K562 (cell line): ENCODE measurements at places on chromosomes 12 and 14. TPM values are rescaled to one million over a fixed set of nuclear protein-coding genes. Genes with fewer than 3 reads are reported as not detected.

- DNase-seq, result no peak
- no peak overlapping the region for H3K4me3 ChIP-seq
- H3K27ac ChIP-seq, result no peak overlapping the region
- H3K4me1 ChIP-seq, result peaks cover 19% of the 10 kb centered on the region
These were observed 10.8 kb downstream of the BEGAIN start for GRCh38 chr14:100576091-100577085.

DNA sequence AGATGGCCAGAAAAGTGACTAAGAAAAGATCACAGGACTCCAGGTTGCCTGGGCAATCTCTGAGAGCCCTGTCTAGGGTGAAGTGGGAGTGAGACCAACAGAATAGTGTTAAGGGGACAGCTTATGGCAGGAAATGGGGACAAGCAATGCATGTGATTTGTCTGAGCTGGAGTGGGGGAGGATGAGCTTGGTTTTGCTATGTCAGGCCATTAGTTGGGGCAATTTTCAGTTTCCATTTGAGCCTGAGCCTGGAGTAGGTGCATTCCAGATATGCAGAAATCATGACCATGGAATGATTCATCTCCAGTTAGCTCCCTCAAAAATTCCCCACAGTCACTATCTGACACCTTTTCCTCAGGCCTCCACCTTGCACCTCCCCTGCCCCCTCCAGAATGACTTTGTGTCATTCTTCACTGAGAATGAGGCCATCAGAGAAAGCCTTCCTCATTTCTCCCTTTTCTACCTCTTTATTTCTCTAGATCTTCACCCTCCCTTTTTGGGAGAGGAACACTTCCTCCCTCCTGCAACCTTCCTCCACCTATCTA, 150.9 kb upstream of the PLEKHG7 start:
- peaks cover 18% of the 10 kb centered on the region for H3K4me1 ChIP-seq
- H3K27me3 ChIP-seq, result no peaks in the 10 kb centered on the region
- no peak for DNase-seq
- H3K36me3 ChIP-seq, result no peaks in the 10 kb centered on the region
- no peak overlapping the region for H3K27ac ChIP-seq

Gene KERA
- total RNA-seq, result not detected in 2 replicates

DNA sequence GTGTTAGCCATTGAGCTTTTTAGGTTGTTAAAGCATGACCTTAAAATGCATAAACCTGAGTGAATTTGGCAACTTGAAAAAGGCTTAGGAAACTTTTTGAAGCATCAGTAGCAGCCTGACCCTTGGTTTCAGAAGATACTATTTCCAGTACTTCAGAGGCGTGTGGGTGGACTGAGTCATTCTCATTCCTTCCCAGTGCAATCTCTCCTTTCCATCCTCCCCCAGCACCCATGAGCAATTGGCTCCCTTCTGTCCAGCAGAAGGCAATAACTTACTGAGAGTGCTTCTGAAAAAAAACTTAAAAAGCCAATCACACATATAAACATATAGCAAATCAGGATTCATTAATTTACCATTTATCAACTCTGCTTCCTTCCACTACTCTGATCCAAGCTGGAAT, 299.3 kb upstream of the STXBP6 start:
- no peaks in the 10 kb centered on the region for H3K36me3 ChIP-seq
- DNase-seq, result no peak
- no peak overlapping the region for H3K27ac ChIP-seq
- H3K4me3 ChIP-seq, result no peak overlapping the region
- no peaks in the 10 kb centered on the region for H3K4me1 ChIP-seq
- H3K27me3 ChIP-seq, result no peaks in the 10 kb centered on the region

DNA sequence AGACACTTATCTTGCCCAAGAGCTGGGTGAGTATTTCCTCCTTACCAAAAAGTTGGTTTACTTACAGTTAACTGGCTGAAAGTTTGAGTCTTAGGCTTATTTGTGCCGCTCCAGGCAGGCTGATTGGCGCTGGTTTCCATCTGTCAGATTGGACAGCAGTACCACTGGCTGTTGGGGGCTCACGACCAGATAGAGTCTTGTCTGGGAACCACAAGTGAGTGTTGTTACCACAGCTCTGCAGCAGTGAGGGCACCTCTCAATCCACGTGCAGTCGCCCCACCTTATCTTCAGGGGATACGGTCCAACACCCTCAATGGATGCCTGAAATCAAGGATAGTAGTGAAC, 58.9 kb downstream of the DDX51 start:
- H3K27ac ChIP-seq, result peak overlapping the region; percentile 98
- H3K4me3 ChIP-seq, result peak overlapping the region; percentile 80
- no peaks in the 10 kb centered on the region for H3K27me3 ChIP-seq

Gene NINJ2
- total RNA-seq, result 2.3 and 2.6 TPM in 2 replicates

Gene SLC17A8
- not detected in 2 replicates for total RNA-seq

DNA sequence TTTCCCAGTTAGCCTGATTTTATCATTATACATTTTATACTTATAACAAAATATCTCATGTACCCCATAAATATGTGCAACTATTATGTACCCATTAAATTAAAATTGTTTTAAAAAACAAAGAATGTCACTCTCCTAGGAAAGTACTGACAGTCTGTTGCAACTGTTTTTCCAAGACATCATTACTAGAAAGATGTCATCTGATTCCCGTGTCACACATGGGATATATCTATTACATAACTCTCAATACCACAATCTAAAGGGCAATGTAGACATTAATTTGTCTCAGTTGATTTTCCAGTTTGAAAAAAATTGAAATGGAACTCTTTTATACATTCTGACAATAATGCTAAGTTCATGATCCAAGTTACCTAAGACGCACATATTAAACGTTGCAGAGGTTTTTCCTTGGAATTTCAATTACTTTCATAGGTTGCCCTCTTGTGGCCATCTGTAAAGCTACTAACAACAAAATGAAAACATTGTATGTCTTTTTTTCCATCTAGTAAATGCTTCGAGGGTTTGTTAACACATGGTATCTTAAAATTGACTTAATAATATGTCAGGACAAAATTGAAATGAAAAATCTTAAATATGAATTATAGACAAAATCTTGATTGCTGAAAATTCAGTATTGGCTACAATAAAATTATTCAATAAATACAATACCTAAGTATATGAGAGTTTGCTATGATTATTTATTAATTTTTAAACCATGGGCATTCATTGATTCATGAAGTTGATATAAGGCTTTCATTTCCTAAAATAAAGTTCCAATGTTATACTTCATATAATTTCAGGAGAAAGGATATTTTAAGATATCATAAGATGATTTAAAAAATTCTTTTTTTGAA, 131.6 kb downstream of the PPFIA2 start:
- H3K4me3 ChIP-seq, result no peak overlapping the region
- no peak overlapping the region for H3K27ac ChIP-seq
- no peaks in the 10 kb centered on the region for H3K36me3 ChIP-seq
- no peaks in the 10 kb centered on the region for H3K27me3 ChIP-seq

DNA sequence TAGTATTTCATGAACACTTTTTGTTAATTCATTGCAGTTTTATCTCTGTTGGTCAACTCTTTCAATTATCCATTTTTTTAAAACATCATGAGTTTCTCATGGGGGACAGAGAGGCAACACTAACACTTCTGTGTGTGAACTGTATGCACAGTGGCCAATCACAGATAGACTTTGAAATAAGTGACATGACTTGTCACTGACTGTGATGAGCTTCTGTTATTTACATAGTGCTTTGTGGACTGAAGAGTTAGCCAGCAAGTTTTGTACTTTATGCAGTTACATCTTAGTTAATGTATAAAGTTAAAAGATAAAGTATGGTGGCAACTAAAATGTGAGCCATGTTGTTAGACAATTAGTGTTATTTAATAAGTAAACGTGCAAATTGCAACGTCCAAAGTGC, 16.1 kb downstream of the FERMT2 start:
- no peak for DNase-seq
- H3K36me3 ChIP-seq, result no peaks in the 10 kb centered on the region
- no peak overlapping the region for H3K27ac ChIP-seq
- H3K4me3 ChIP-seq, result no peak overlapping the region
- no peaks in the 10 kb centered on the region for H3K4me1 ChIP-seq

GRCh38 chr12:64419696-64420095, 15.5 kb downstream of the XPOT start:
- no peak overlapping the region for H3K4me3 ChIP-seq
- no peak overlapping the region for H3K27ac ChIP-seq
- H3K27me3 ChIP-seq, result no peaks in the 10 kb centered on the region
- H3K36me3 ChIP-seq, result peaks cover 93% of the 10 kb centered on the region

- no peak for DNase-seq
- H3K27me3 ChIP-seq, result no peaks in the 10 kb centered on the region
- H3K4me1 ChIP-seq, result no peaks in the 10 kb centered on the region
These were observed 268.3 kb upstream of the SEL1L start for GRCh38 chr14:81801921-81802320.

Gene CHD8
- total RNA-seq, result 43.5 and 51.2 TPM in 2 replicates

- H3K4me1 ChIP-seq, result no peaks in the 10 kb centered on the region; the same call in 1 of the 2 replicates
- H3K27me3 ChIP-seq, result no peaks in the 10 kb centered on the region
- H3K4me3 ChIP-seq, result no peak overlapping the region
- H3K27ac ChIP-seq, result no peak overlapping the region
- H3K36me3 ChIP-seq, result no peaks in the 10 kb centered on the region
These were observed 36.0 kb upstream of the SNX6 start for GRCh38 chr14:34665785-34666435.

- H3K36me3 ChIP-seq, result no peaks in the 10 kb centered on the region
- no peaks in the 10 kb centered on the region; the same call in 1 of the 2 replicates for H3K27me3 ChIP-seq
- no peak for DNase-seq
- H3K27ac ChIP-seq, result no peak overlapping the region
- no peak overlapping the region for H3K4me3 ChIP-seq
These were observed 109.4 kb downstream of the SLC38A1 start for GRCh38 chr12:46159309-46159901.

DNA sequence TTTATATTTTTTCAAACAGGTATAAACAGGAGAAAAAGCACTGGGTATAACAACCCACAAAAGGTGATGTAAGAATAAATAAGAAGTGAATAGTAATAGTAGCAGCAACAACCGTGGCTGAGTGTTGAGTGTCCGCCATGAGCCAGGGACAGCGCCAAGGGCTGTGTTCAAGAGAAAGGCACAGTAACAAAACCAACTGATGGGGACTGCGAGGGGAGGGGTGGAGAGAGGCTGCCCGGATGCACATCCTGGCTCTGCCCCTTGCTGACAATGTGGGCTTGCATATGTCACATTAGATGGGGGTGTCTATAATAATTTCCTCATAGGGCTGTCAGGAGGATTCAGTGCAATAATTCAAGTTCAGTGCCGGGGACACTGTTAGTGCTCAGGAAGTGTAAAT, 912.4 kb downstream of the VRK1 start:
- H3K27me3 ChIP-seq, result no peaks in the 10 kb centered on the region
- H3K36me3 ChIP-seq, result no peaks in the 10 kb centered on the region
- no peak overlapping the region for H3K4me3 ChIP-seq
- H3K27ac ChIP-seq, result no peak overlapping the region
- DNase-seq, result no peak

Gene ISCU
- total RNA-seq, result 67.8 and 68.7 TPM in 2 replicates

Gene RHEBL1
- 7.7 and 8.8 TPM in 2 replicates for total RNA-seq

Gene LMNTD1
- total RNA-seq, result not detected in 2 replicates

GRCh38 chr12:28234444-28234843, 44.2 kb downstream of the CCDC91 start:
- DNase-seq, result no peak
- H3K4me1 ChIP-seq, result peaks cover 13% of the 10 kb centered on the region; the same call in 2 of the 3 replicates
- peak overlapping the region; percentile 58; the same call in 1 of the 3 replicates for H3K27ac ChIP-seq
- peaks cover 4% of the 10 kb centered on the region; the same call in 1 of the 3 replicates for H3K36me3 ChIP-seq

Gene C3AR1
- total RNA-seq, result 3.5 and 3.9 TPM in 2 replicates

GRCh38 chr12:64459394-64459891, 7.5 kb downstream of the TBK1 start:
- peaks cover 62% of the 10 kb centered on the region for H3K36me3 ChIP-seq
- peak; percentile 16 for DNase-seq
- no peak overlapping the region for H3K4me3 ChIP-seq
- H3K27ac ChIP-seq, result peak overlapping the region; percentile 62

DNA sequence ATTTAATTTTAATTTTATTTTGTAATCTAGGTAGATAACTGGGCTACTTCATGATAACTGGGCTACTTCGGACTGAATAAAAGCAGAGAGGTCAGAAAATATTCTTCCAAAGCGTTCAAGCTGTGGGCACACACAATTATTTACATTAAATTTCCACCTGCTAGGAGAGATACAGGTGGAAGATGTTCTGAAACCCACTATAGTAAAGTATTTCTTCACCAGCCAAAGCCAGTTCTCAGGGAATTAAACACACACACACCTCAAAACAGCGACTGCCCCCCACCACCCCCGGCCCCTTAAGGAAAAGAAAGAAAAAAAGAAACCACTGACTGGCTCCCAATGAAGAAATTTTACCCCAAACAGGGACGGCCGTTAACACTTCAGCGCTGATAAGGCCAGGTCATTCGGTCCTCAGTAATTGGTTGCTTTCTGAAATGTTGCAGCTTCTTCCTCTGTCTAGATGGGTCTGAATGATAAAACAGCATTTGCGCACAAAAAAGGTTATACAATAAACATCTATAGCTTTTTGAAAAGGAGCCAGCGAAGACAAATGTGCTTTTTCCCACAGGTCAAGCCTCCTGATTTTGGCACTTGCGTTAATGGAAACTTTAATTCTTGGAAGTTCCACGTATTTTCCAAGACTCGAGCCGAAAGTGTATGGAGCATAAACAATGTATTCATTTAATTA, 771 bp upstream of the KCNJ8 start:
- H3K4me1 ChIP-seq, result no peaks in the 10 kb centered on the region; the same call in 2 of the 3 replicates
- peak overlapping the region; percentile 47 for H3K4me3 ChIP-seq
- H3K27me3 ChIP-seq, result no peaks in the 10 kb centered on the region; the same call in 2 of the 3 replicates
- DNase-seq, result peak; percentile 51
- H3K27ac ChIP-seq, result peak overlapping the region; percentile 78
- H3K36me3 ChIP-seq, result no peaks in the 10 kb centered on the region; the same call in 2 of the 3 replicates

Gene FOXN4
- total RNA-seq, result not detected in 2 replicates

DNA sequence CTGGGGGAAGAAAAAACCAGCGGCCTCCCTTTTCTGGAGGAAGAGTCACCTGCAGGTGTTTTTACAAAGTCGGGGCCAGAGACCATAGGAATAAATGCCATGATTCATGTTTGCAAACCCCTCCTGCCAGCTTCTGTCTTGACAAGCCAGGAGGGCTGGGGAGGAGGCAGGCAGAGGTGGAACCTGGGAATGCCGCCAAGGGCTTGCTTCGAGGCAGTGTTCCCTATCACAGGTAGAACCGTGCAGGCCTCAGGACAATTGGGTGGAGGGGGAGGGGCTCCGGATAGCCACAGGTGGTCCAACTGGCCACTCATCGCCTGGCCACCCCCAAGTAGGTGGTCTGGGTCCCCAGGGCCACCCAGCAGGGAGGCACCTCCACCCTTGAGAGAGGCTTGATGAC, 14.2 kb upstream of the DLK1 start:
- no peak overlapping the region for H3K27ac ChIP-seq
- no peaks in the 10 kb centered on the region for H3K27me3 ChIP-seq
- H3K4me1 ChIP-seq, result peaks cover 53% of the 10 kb centered on the region
- H3K4me3 ChIP-seq, result no peak overlapping the region

Gene SYCP3
- total RNA-seq, result not detected in 2 replicates

Gene FGF6
- total RNA-seq, result not detected in 2 replicates

Gene AQP2
- not detected in 2 replicates for total RNA-seq

- H3K27ac ChIP-seq, result no peak overlapping the region
- H3K4me3 ChIP-seq, result no peak overlapping the region
- H3K4me1 ChIP-seq, result peaks cover 22% of the 10 kb centered on the region
- H3K36me3 ChIP-seq, result no peaks in the 10 kb centered on the region
- DNase-seq, result no peak
These were observed 19.6 kb upstream of the HDAC7 start for GRCh38 chr12:47839214-47839876.
